ENCODE measurements at places on chromosomes 7 and 10.

- no peak overlapping the region for H3K4me3 ChIP-seq
- DNase-seq = no peak
- H3K36me3 ChIP-seq = no peaks in the 10 kb centered on the region
- peaks cover 70% of the 10 kb centered on the region for H3K4me1 ChIP-seq
Measured at GRCh38 chr10:79400146-79401004, 45.0 kb downstream of the ZCCHC24 start.

DNA sequence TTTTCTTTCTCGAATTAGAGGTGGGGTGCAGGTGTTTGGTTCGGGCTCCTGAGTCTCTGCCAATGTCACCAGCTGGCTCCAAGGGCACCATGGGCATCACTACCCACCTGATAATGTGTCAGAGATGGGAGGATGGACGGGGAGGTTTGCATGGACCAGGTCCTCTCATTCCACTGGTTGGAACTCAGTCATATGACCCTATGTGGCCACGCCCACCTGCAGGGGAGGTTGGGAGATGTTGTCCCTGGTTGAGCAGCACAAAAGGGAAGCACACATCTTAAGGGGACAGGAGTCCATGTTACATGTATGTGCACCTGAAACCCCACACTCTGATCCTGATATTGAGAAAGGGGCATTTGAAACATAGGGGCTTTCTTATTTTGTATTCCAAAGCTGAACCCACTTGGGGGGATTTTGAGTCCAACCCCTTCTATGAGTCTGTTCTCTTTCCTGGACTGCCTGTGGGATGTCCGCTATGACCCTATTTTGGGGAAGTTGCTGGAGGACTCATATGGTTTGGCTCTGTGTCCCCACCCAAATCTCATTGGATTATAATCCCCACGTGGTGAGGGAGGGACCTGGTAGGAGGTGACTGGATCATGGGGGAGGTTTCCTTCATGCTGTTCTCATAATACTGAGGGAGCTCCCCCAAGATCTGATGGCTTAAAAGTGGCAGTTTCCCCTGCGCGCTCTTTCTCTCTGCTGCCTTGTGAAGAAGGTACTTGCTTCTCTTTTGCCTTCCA, 66.9 kb upstream of the BAIAP2L1 start:
- no peak overlapping the region for H3K27ac ChIP-seq
- peaks cover 29% of the 10 kb centered on the region for H3K27me3 ChIP-seq
- peaks cover 3% of the 10 kb centered on the region for H3K4me1 ChIP-seq
- no peak overlapping the region for H3K4me3 ChIP-seq

GRCh38 chr7:90788052-90788451, 191.9 kb downstream of the CDK14 start:
- H3K27me3 ChIP-seq = no peaks in the 10 kb centered on the region
- DNase-seq = no peak

DNA sequence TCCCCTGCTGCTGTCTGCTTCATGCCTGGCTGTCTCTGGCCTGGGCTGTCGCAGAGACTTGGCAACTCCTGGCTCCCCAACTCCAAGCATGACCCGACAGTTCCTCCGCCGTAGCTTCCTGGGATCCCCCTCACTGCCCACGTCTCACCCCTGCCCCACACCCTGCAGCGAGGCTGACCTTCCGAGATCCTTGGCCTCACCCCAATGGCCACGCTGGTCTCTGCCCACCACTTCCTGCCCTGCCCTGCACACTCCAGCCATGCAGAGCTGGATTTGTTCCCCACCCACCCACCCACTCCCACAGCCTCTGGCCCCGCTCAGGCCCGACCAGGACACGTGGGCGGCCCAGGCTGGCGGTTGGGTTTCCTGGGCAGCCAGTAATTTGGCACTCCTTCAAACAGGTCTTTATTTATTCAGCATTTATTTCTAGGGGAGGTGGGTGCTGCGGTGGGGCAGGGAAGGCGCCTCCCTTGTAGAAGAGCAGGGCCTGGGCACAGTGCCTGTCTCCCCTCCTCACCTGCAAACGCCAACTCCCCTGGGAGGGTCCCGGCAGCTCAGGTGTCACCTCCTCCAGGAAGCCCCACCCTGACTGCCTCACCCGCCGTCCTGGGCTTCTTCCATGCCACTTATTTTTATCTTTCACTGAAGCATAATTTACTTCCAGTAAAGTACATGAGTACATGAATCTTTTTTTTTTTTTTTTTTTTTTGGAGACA, 25.5 kb downstream of the GTF2IRD1 start:
- no peak for DNase-seq
- no peaks in the 10 kb centered on the region for H3K27me3 ChIP-seq
- H3K36me3 ChIP-seq = no peaks in the 10 kb centered on the region
- H3K4me1 ChIP-seq = peaks cover 42% of the 10 kb centered on the region
- peak overlapping the region; percentile 94 for H3K27ac ChIP-seq
- H3K4me3 ChIP-seq = peak overlapping the region; percentile 77

GRCh38 chr10:95183271-95184230, 10.5 kb upstream of the ACSM6 start:
- H3K4me1 ChIP-seq = peaks cover 10% of the 10 kb centered on the region
- DNase-seq = peak; percentile 90
- H3K36me3 ChIP-seq = no peaks in the 10 kb centered on the region
- H3K27ac ChIP-seq = peak overlapping the region; percentile 54
- H3K4me3 ChIP-seq = peak overlapping the region; percentile 85

DNA sequence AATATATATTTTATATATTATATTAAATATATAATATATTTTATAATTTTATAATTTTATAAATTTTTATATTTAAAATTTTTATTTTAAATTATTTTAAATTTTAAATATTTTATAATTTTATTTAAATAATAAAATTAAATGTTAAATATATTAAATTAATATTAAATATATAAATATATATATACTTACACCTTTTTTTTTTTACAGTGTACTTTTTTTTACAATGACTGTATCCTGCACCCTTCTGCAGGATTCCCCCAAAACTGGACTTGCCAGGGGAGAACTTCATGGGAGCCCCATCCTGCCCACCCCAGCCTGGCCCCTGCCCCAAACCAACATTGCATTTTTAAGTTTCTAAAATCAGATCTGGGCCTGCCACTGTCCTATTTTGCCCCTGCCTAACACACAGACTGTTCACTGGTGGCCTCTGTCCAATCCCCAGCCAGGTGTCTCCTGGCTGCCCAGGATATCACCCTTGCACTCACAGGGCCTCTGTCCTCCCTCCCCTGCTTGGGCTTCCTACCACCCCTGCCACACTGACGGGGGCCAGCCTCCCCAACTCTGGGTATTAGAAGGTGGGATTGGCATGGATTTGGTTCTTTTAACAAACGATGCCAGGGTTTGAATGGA, 138.0 kb downstream of the ADCY1 start:
- no peak overlapping the region for H3K27ac ChIP-seq
- no peaks in the 10 kb centered on the region for H3K36me3 ChIP-seq
- no peaks in the 10 kb centered on the region for H3K4me1 ChIP-seq
- no peak overlapping the region for H3K4me3 ChIP-seq
- no peaks in the 10 kb centered on the region for H3K27me3 ChIP-seq

- peak overlapping the region; percentile 29 for H3K4me3 ChIP-seq
- no peaks in the 10 kb centered on the region for H3K27me3 ChIP-seq
- H3K27ac ChIP-seq = peak overlapping the region; percentile 69
- no peak for DNase-seq
- H3K4me1 ChIP-seq = peaks cover 69% of the 10 kb centered on the region
Measured at GRCh38 chr7:129854401-129854800, 98.4 kb downstream of the UBE2H start.

- peak overlapping the region; percentile 44 for H3K4me3 ChIP-seq
- peaks cover 8% of the 10 kb centered on the region for H3K4me1 ChIP-seq
Measured at GRCh38 chr7:7202375-7202720, 20.0 kb downstream of the C1GALT1 start.

Data from type B pancreatic cell (in vitro differentiated cells).